Gastroesophageal sphincter (tissue), 4 donors: ENCODE measurements at places on chromosomes 13 and 19. TPM values are rescaled to one million over a fixed set of nuclear protein-coding genes. Genes with fewer than 3 reads are reported as not detected.
A peak's percentile ranks its signal among the peaks of the same experiment; 100 is the strongest.

SLC6A16 gene
- total RNA-seq: 3.7 TPM

TMPRSS9 gene
- total RNA-seq: not detected

PRKCG gene
- total RNA-seq: not detected

ZNF234 gene
- total RNA-seq: 7.5 TPM

CCDC61 gene
- total RNA-seq: 7.1 TPM

SMIM7 gene
- total RNA-seq: 83.6 TPM

DNA sequence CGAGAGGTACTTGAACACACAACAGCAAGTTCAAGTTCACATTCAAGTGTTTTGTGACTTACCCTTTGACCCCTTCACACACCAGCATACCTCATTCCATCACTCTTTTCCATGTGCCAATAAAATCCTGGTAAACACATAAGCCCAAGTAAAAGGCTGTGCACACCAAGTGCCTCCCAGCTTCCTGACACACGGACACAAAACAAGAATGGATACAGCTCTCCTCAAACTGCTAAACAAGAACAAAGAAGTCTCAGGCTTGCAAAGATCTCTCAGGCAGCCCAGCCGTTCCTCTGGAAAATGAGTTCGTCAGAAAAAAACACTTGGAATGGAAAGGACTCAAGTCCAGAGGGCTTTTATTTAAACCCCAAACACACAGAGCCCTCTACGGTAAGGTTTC lies 83.7 kb downstream of the NUFIP1 start:
- H3K27ac ChIP-seq: peak overlapping the region; percentile 89
- no peak overlapping the region for H3K4me3 ChIP-seq
- H3K27me3 ChIP-seq: no peaks in the 10 kb centered on the region
- ATAC-seq: no peak

DNA sequence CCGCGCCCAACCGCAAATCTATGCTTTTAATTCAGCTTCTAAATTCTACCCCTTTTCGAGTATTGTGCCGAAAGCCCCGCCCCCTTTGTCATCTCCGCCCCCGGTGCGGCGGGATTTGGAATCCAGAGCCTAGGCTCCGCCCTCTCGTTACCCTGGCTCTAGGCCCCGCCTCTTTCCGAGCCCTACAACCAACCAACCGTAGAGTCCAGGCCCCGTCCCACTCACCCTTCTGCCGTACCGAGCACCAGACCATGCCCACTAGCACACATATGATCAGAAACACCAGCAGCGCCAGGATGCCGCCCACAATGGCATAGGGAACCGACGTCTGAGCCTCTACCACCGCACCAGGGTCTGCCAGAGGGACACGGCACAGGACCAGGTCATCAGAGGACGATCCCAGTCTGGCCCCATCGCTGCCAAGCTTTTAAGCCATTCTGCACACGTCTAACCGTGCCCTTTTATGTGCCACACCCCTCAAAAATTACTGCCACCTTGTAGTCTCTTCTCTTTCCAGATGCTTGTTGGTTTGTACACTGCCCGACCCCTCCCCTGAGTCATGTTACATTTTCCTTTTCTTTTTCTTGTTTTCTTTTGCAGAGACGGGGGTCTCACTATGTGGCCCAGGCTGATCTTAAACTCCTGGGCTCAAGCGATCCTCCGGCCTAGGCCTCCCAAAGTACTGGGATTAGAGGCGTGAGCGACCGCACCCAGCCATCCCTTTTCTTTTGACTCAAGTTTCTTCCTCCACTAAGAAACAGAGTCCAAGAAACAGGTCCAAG lies 4.7 kb upstream of the ZNF428 start:
- H3K4me3 ChIP-seq: no peak overlapping the region
- H3K27ac ChIP-seq: no peak overlapping the region
- no peaks in the 10 kb centered on the region for H3K36me3 ChIP-seq
- H3K4me1 ChIP-seq: peaks cover 13% of the 10 kb centered on the region
- no peak for ATAC-seq

DNA sequence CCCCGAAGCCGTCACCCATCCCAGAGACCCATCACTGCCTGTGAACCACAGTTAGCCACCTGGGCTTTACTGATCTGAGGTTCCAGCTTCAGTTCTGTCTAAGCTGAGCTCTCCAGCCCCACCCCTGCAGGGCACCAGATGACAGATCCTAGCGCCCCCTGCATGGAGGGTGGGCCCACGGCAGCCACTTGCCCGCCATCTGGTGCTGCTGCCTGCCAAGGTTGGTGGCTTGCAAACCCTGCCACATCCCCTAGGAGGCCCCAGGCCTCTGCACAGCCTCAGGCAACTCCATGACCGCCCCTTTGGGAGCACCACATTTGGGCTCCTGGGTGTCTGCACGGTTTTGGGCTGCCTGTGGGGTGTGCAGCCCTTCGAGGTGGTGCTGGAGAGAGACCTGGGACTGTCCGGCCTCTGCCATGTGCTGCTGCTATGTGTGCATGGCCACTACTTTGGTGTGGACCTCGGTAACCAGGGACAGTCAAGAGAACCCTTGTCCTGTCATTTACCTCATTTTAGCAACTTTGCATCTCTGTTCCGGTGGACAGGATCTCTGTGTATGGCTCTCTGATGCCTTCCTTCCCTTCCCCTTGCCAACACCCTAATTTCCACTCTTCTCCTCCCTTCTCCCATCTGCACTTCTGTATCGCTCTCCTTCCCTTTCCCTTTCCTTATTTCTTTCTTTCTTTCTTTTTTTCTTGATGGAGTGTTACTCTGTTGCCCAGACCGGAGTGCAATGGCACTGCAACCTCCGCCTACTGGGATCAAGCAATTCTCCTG lies 17.4 kb upstream of the SDHAF1 start:
- H3K27me3 ChIP-seq: peaks cover 90% of the 10 kb centered on the region
- no peaks in the 10 kb centered on the region for H3K4me1 ChIP-seq
- no peaks in the 10 kb centered on the region for H3K36me3 ChIP-seq
- no peak overlapping the region for H3K27ac ChIP-seq
- ATAC-seq: no peak
- no peak overlapping the region for H3K4me3 ChIP-seq

GRCh38 chr13:25172303-25172630 lies 179 bp upstream of the AMER2 start:
- H3K27me3 ChIP-seq: peaks cover 87% of the 10 kb centered on the region
- ATAC-seq: no peak
- H3K4me1 ChIP-seq: peaks cover 21% of the 10 kb centered on the region
- H3K4me3 ChIP-seq: no peak overlapping the region
- H3K36me3 ChIP-seq: no peaks in the 10 kb centered on the region

DNA sequence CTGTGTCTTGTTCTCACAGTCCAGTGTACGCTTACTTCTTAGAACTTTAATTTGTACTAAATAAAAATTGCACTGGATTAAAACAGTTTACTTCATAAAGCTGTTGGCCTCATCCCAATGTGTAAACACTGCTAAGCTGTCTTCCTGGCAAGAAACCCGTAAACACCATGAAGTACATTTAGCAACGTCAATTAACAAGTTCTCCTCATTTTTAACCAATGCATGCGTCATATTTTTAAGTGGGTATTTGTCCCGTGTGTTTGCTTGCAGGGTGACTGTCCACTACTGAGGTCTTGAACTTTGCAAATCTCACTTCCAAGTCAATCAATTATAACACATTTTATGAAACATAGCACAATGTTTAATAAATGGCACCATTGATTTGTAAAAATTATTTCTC lies 28.2 kb downstream of the LAIR2 start:
- no peak overlapping the region for H3K27ac ChIP-seq
- peaks cover 64% of the 10 kb centered on the region for H3K27me3 ChIP-seq
- H3K4me1 ChIP-seq: no peaks in the 10 kb centered on the region
- no peak overlapping the region for H3K4me3 ChIP-seq
- ATAC-seq: no peak

GRCh38 chr19:2636141-2636896 lies 66.2 kb downstream of the GNG7 start:
- H3K4me1 ChIP-seq: peaks cover 13% of the 10 kb centered on the region
- no peaks in the 10 kb centered on the region for H3K27me3 ChIP-seq
- no peaks in the 10 kb centered on the region for H3K36me3 ChIP-seq

DNA sequence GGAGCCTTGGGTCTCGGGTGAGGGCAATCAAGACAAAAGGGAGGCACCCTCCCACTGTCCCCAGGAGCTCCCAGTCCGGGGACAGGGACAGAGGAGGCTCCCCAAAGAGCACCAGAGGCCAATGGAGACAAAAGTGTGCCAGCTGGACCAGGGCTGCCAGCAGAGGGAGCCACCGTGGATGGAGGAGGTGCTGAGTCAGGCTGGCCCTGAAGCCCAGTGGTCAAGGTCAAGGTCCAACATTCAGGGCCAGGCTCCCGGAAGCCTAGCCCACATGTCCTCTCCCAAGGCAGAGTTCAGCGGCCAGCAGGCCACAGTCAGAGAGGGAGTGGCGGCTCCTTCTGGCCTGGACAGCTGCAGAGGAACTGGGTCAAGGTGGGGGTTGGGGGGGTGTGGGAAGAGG lies 8.4 kb downstream of the COL5A3 start:
- peak; percentile 58 for ATAC-seq
- no peaks in the 10 kb centered on the region for H3K4me1 ChIP-seq
- H3K27ac ChIP-seq: peak overlapping the region; percentile 27
- H3K36me3 ChIP-seq: peaks cover 30% of the 10 kb centered on the region
- peaks cover 77% of the 10 kb centered on the region for H3K27me3 ChIP-seq

- no peaks in the 10 kb centered on the region for H3K36me3 ChIP-seq
- H3K4me3 ChIP-seq: no peak within 1 kb of the TSS
- no peaks in the 10 kb centered on the region for H3K4me1 ChIP-seq
- no peak within 1 kb of the TSS for H3K27ac ChIP-seq
- peak; percentile 71 for ATAC-seq
Observed at GRCh38 chr19:41575998-41576397, at the start of gene CEACAM21. CEACAM21 (plus strand) TSS chr19:41576166; CDS start chr19:41576275, 109 bp downstream.

GRCh38 chr13:40452038-40452666 lies 214.3 kb downstream of the FOXO1 start:
- ATAC-seq: no peak
- H3K4me1 ChIP-seq: no peaks in the 10 kb centered on the region
- H3K36me3 ChIP-seq: no peaks in the 10 kb centered on the region
- H3K4me3 ChIP-seq: no peak overlapping the region

DNA sequence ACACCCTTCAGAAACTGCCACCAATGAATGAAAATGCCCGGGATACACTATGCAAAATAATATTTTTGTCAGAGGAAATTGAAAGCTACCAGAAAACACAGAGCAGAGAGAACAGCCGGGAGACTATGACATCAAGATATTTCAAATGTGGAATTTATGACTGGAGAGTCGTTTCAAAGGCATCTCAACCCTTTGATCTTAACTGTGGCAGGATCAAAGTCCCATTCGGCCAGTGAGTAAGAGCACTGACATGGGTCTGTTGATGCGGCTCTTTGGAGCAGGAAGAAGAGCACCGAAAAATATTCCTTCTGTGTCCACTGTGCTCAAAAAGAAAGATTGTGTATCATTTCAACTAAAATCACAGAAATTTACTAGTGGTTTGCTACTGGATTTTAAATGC lies 201.9 kb downstream of the RFC3 start:
- H3K27me3 ChIP-seq: no peaks in the 10 kb centered on the region
- H3K4me1 ChIP-seq: no peaks in the 10 kb centered on the region
- H3K27ac ChIP-seq: no peak overlapping the region
- ATAC-seq: no peak
- H3K36me3 ChIP-seq: no peaks in the 10 kb centered on the region
- no peak overlapping the region for H3K4me3 ChIP-seq

DNA sequence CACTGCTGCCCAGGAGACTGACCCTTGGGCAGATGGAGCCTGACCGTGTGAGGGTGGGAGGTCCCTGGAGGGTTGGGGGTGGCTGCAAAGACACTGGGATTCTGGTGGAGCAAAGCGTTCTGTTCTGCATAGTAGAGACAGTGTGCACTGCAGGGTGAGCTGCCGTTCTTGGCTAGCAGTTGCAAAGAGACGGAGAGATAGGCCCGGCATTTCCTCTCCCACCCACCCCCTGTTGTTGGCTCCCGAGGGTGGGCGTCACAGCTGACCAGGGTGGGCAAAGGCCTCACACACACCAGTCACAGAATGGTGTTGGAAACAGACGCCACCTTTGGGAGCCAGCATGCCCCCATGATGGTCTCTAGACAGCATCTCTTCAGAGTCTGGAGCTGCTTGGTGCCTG lies 11.4 kb downstream of the TMEM255B start:
- no peak overlapping the region for H3K27ac ChIP-seq
- no peak for ATAC-seq
- no peaks in the 10 kb centered on the region for H3K4me1 ChIP-seq
- H3K27me3 ChIP-seq: peaks cover 3% of the 10 kb centered on the region

DNA sequence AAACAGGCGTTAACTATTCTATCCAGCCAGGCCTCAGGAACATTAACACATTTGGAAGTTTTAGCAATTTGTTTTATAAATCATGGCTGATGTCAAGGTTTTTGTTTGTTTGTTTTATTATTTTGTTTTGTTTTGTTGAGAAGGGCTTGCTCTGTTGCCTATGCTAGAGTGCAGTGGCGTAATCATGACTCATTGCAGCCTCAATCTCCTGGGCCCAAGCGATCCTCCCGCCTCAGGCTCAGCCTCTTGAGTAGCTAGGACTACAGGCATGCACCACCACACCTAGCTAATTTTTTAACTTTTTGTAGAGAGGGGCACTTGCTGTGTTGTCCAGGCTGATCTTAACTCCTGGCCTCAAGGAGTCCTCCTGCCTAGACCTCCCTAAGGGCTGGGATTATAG lies 28.3 kb downstream of the NUP58 start:
- no peak overlapping the region for H3K4me3 ChIP-seq
- no peaks in the 10 kb centered on the region for H3K27me3 ChIP-seq
- peaks cover 8% of the 10 kb centered on the region for H3K36me3 ChIP-seq

GRCh38 chr13:28534801-28535200 lies 39.9 kb upstream of the FLT1 start:
- H3K36me3 ChIP-seq: no peaks in the 10 kb centered on the region
- ATAC-seq: no peak
- H3K4me3 ChIP-seq: no peak overlapping the region
- H3K27ac ChIP-seq: no peak overlapping the region

- no peak overlapping the region for H3K27ac ChIP-seq
- no peak overlapping the region for H3K4me3 ChIP-seq
- H3K4me1 ChIP-seq: no peaks in the 10 kb centered on the region
- no peaks in the 10 kb centered on the region for H3K36me3 ChIP-seq
- H3K27me3 ChIP-seq: peaks cover 85% of the 10 kb centered on the region
Observed at GRCh38 chr19:50705422-50706019, 14.1 kb downstream of the SHANK1 start.

DNA sequence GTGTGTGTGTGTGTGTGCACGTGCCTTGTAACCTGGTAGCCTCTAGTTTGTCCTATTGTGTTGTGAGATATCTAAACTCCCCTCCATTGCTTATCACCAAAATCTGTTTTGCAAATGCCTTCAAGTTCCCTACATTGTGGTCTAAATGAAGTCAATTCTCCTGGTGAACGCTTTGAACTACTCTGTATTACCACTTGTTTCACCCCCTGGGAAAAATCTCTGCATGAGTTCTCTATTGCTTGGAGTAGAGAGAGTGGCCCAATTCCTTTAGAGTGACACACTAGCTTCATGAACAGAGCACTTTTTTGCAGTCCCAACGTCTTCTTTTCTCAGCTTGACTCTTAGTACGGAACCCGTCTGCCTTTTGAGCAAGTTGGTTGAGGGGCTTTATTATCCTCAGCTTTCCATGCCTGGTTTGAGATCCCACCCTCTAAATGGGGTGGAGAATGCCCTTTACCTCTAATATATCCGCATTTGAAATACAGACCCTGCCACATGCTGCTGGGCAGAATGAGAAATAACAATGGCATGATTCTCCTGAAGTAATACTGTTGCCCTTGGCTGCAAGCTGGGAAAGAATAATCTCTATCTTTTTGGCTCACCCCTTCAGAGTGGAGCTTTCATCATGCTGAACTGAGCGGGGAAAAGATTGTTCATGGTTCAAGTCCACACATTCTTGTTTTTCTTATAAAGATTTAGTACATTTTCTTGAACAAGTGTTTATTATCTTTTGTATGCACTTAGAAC lies 2545.3 kb downstream of the PCDH9 start:
- H3K4me1 ChIP-seq: no peaks in the 10 kb centered on the region
- no peak for ATAC-seq
- no peaks in the 10 kb centered on the region for H3K27me3 ChIP-seq
- no peaks in the 10 kb centered on the region for H3K36me3 ChIP-seq
- H3K27ac ChIP-seq: no peak overlapping the region
